ENCODE measurements at places on chromosomes 13 and 19.
A peak's percentile ranks its signal among the peaks of the same experiment; 100 is the strongest.

GRCh38 chr13:41383386-41383785 lies 72.3 kb downstream of the NAA16 start:
- no peak for DNase-seq

DNA sequence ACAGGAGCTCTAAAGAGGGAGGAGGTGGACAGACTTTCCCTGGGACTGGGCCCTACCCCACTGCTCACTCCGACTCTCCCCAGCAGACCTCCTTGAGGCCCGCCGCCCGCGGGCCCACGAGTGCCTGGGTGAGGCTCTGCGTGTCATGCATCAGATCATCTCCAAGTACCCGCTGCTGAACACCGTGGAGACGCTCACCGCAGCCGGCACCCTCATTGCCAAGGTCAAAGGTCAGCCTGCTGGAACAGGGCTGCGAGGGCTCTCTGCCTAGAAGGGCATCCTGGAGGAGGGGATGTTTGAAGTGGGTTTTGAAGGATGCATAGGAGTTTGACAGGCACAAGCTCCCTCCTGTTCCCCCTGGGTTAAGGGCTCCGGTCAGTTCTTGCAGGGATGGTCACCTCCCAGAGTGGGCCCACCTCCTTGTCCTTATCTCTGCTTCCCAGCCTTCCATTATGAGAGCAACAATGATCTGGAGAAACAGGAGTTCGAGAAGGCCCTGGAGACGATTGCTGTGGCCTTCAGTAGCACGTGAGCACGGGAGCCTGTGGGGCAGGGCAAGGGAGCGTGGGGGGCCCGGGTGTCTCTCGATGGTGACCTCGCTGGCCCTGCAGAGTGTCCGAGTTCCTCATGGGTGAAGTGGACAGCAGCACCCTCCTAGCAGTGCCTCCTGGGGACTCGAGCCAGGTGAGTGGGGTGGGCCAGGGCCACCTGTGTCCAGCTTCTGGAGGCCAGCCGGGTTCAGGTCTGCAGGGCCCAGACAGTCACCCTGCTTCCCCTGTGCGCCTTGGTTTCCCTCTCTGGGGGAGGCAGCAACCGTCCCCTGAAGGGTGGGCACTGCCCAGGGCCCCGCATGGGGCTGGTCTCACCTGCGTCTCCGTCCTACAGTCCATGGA lies 6.3 kb downstream of the ARHGAP45 start:
- no peak for DNase-seq

DNA sequence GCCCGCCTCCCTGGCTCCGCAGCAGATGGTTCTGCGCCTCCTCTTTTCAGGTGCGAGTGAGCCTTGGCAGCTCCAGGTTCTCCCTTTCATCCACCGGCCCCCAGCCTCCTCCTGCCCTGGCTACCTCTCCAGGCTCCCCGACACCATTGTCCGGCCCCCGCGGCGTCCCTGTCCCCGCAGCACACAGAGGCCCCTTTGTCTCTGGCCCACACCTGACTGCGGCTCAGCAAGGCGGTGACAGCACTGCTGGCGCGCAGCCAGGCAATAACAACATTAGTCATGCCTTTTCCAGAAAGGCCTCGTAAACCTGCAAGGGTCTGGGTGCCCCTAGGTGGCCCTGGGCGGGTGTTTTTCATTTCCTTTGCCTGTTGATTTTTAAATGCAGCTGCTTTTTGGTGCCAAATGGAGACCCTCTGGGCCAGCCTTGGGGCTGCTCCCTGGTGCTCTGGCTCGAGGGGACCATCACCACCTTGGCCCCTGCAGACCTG lies 73.2 kb upstream of the MEDAG start:
- DNase-seq = no peak

GRCh38 chr13:109744512-109745051 lies 41.8 kb downstream of the IRS2 start:
- DNase-seq = no peak

GRCh38 chr19:55423225-55424005 lies 15.8 kb upstream of the UBE2S start:
- DNase-seq = no peak

- peak; percentile 57 for DNase-seq
These were observed 73.5 kb upstream of the PCDH17 start for GRCh38 chr13:57558051-57558467.

- DNase-seq = no peak
These were observed 275.9 kb downstream of the ZNF536 start for GRCh38 chr19:30647891-30648720.

DNA sequence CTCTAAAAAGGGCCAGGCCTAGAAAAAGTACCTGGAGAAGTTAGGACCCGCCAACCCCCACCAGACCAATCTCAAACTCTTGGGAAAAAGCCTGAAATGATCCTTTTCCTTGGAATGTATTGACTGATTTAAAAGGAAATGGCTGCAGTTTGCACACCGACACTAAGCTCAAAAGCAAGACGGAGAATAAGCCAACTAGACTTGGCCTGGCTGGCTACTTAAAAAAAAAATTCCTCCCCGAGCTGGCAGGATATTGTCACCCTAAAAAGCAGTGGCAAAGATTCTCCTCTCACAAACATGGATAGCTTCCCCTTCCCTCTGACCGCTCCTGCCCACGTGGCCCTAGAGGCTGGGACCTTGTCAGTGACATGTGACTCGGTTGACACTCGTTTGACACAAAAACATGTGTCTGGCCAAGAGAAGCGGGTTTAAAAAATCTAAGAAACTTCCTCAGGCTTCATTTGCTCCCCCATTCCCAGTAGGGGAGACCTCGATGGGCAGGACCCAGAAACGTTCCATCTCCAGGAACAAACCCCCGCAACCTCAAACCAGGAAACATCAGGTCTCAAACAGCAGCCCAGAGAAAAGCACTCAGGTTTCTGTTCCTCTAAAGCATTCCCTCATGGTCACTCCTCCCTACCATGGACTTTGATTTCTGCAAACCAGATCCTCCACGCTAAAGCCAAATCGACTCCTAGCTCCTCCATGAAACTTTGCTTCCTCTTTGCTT lies 1.3 kb downstream of the RFX1 start:
- peak; percentile 55 for DNase-seq

DNA sequence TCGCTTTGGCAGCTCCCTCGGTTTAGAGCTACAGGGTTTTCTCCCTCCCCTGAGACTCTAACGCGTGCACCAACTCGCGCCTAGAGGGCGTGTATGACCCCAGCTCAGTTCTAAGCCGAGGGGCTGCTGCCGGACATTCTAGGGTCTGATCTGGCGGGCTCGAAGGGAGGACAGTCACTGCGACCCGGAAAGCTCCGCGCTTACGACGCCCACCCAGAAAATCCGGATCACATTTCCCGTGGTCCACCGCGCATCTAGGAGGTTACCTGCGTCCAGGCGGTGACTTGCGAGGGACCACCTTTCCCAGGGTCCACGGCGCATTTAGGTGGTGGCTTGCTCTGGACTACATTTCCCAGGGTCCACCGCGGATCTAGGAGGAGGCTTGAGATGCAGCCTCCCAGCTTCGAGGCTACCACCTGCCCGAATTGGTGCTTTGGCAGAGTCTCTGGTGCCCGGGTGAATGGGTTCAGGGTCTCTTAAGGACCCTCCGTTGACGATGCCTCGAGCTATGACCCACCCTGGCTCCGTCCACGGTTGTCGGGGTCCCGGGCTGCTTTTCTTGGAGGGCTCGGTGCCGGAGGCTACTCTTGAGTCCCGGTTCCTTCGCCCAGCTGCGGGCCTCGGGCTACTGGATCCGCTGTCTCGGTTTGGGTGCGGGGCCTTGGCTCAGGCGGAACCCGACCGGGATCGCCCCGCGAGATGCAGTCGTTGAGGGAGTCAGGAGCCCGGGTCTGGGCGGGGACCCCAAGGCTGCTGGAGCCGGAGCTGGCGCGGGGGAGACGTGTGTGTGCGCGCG lies 30.5 kb downstream of the ZNF146 start:
- no peak for DNase-seq

DNA sequence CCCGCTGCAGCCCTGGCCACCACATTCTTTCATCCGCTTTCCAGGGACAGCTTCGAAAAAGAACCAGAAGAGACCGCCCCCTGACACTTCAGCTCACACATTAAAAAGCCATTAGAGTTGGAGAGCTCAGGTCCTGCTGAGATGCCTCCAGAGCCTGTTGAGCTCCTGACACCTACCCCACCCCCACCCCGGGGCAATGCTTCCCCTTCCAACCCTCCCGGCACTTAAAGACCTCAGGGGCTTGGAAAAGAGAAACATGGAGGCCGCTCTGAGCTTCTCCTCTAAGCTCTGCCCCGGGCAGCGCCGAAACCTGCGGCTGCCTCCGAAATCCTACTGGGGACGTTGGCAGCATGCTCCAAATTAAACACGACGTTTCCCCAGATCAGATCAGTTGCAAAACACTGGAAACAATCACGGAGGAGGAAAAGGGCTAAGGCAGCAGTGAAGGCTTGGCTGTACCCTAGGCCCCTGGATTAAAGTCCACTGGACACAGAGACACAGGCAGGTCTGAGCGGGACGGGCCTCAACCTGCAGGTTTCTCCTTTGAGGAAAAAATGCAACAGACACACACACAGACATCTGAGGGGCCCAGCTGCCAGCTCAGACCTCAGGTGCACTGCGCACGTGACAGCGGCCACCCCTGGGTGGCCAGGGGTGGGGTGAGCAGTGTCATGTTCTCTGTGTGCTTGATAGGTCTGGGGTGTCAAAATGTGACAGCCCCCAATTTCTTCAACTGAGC lies 9.6 kb downstream of the SH3GL1 start:
- no peak for DNase-seq

DNA sequence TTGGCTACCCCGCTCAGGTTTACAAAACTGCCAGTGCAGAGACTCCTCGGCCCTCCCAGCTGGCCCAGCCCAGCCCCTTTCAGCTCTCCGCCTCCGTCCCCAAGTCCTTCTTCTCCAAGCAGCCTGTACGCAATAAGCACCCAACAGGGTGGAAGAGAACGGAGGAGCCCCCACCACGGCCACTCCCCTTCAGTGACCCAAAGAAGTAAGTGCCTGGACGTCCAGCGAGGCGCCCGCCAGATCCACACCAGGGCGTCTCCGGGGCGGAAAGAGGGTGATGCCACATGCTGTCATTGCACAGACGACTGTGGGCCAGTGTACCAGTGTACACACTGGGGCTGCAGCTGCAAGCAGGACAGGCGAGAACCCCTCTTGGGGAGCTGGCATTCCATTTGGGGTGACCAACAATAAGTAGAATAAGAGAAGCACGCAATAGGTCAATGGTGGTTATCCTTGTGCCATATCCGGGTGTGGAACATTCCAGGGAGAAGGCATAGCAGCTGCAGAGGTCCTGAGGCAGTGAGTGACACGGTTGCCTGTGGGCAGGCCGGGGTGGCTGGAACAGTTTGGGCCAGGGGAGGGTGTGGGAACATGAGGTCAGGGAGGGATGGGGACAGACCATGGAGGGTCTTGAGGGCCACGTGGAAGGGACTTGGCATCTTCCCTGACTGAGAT lies 41.3 kb downstream of the DPF1 start:
- DNase-seq = no peak

DNA sequence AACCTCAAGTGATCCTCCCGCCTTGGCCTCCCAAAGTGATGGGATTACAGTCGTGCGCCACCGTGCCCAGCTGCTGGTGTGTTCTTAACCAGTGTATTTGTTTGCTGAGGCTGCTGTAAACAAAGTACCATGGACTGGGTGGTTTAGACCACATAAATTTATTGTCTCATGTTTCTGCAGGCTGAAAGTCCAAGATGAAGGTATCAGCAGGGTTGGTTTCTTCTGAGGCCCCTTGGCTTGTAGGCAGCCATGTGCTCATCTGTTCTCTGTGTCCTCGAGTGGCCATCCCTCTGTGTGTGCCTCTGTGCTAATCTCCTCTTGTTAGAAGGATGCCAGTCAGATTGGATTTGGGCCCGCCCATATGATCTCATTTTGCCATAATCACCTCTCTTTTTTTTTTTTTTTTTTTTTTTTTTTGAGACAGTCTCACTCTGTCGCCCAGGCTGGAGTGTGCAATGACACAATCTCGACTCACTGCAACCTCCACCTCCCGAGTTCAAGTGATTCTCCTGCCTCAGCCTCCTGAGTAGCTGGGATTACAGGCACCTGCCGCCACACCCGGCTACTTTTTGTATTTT lies 31.8 kb downstream of the PEX11G start:
- no peak for DNase-seq

DNA sequence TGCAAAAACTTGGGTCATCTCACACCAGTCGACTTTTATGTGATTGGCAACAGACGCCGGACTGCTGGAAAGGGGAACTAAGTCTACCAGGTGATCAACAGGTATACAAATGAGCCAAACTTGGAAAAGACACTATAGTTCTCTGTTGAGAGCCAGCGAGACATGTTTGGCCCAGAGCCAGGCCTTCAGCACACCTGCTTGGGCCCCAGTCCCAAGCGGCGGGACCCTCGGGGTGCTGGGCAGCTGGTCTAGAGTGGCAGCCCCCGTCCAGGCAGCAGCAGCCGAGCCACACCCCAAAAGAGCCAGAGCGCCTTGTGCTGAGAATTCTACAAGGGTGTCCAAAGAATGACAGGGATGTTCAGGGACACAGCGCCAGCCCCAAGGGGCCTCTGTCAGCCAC lies 28.0 kb downstream of the NAXD start:
- DNase-seq = no peak

DNA sequence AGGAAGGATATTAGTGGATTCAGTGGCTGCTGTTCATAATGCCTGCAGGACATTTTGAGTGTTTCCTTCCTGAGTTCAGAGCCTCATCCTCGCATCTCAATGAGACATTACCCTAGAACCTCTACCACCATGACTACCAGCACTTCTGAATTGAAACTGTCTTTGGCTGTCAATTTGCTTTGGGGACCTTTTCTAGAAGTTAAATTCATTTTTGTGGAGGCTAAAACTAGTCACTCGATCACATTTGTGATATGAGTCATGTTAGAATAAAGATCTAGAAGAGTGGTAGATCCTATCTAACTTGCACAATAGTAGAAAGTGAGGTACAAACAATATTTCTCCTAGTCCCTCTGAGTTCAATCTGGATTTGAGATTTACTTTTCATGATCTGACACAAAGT lies 124.9 kb downstream of the KCNRG start:
- peak; percentile 18 for DNase-seq

DNA sequence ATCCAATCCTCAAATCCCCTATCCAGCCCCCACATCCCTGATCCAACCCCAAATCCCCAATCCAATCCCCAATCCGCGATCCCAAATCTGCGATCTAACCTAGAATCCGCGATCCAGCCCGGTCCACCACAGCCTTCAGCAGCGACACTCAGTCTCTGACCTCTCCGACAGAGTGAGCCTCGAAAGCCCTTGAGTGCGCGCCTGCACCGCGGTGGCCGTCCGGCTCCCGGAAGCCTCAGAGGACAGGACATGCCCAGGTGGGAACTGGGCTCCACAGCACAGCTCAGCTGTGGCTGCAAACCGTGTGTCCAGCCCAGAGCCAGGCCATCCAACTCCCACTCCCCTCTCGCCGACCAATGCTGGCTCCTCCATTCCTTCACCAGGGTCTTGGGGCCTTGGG lies 48.8 kb upstream of the C1QTNF9B start:
- no peak for DNase-seq

GRCh38 chr13:31009166-31009565 lies 76.7 kb downstream of the TEX26 start:
- DNase-seq = no peak

Measured in AML-193 (cell line).